ENCODE measurements at places on chromosomes 7 and 10. TPM values are rescaled to one million over a fixed set of nuclear protein-coding genes. Genes with fewer than 3 reads are reported as not detected.

LFNG gene
- total RNA-seq: 122 TPM

MSS51 gene
- 1.1 TPM for total RNA-seq

CPED1 gene
- 4.4 TPM for total RNA-seq

DNA sequence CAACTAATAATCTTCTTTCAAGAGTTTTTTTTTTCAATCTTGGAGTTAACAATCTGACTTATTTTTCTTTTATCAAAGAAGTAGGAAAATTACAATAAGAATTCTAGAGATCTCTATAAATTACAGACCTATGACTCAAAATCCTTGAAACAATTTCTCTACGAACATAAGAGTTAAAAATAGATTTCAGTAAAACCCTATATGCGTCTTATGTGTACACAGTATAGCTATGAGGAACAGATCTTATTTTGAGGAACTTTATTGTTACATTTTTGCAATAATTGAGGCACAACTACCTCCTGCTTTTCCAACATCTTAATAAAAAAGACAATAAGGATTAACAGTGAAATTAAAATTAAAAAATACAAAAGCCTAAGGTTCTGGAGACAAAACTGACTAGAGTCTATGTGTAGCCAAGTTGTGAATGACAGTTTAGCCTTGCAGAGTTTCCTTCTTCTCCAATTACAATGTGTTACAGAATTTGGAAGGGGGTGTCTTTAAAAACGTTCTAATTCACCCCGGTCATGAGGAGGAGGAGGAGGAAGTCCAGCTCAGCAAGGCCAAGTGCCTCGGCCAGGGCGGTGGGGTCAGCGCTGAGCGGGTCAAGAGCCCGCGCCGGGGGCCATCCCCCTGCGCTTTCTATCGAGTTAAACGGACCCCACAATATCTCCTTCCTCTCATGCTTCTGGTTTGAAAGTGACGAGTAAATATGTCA, 40.5 kb downstream of the AMZ1 start:
- DNase-seq: peak; percentile 74

DNA sequence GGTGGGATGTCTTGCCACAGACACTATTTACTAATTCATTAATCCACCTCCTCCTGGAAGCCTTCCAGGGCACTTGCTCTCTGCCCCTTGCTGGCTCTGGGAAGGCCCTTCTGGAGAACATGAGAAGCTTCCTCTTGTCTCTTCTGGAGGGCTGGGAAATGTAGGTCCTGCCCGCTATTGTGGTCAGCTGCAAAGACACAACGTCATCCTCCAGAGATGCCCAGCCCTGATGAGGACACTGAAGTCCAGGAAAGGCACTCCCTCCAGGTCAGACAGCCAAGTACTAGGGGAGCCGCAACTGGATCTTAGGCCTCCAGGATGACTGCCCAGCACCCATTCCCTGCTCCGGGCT, 9.6 kb upstream of the TACR2 start:
- no peak for DNase-seq

DNA sequence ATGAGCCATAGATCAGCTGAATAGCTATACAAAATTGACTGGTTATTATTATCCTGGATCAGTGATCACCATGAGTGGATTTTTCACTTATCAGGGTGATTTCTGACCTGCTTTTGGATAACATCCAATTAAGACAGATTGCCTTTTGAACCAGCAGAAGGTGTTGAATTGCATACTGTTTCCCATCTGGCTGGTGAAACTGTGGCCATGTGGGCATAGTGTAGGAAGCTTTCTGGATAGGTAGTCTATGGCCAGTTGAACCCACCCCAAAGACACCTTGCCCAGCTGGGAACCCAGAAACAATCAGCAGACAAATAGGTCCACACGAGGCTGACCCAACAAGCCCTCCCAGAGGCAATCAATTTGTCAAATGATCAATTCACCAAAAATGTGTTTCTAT, 29.3 kb downstream of the DNAJC12 start:
- DNase-seq: no peak

DNA sequence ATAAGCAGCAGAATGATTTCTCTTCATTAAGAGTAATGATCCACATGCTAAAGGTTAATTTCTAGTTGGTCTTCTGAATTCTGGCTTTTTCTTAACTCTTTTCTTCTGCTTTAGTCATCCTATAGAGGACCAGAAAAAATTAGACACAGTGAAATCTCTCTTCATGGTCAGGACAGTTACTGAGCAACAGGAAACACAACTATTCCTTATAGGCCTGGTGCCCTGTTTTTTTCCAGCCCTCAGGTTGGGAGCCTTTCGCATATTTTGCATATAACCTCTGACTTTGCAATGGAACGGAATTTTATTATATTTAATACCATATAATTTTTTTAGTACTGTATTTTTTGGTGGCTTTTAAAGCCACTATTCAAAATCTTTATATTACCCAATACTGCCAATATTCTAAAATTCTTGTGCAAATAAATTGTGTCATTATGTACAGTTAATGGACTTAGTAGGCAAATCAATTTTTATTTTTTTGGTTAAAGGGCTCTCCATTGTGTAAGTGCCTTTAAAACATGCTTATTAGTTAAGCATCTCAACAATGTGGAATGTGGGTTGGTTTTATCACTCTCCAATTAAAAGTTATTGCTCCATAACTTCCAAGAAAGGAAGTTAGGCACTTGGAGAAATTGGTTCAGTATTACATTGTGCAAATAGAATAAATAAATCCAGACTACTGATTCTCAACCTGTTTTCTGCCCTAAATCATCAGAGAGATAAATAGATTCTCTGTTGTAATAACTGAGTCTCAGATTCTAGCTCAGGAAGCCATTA, 22.5 kb downstream of the ARL4A start:
- DNase-seq: no peak

- DNase-seq: no peak
Observed at GRCh38 chr7:36015733-36016132, 137.3 kb upstream of the EEPD1 start.

DNA sequence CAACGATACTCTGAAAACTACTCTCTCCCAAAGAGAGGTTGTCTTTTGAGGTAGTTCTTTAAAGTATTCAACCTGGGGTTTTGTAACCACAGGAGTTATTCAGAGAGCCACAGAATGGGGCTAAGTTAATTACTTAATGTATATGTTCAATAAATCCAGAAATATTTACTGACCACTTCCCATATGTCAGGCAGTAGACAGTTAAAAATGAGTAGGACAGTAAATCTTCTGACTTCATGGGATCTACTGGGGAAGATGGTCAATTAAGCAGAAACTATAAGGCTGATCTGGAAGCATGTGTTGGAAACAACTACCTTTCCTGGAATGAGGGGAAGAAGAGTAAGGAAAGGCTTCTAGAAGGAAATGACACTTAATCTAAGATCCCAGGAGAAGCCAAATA, 167.7 kb downstream of the MAGI2 start:
- no peak for DNase-seq

GRCh38 chr10:16458166-16458955, 21.6 kb downstream of the PTER start:
- DNase-seq: no peak

DNA sequence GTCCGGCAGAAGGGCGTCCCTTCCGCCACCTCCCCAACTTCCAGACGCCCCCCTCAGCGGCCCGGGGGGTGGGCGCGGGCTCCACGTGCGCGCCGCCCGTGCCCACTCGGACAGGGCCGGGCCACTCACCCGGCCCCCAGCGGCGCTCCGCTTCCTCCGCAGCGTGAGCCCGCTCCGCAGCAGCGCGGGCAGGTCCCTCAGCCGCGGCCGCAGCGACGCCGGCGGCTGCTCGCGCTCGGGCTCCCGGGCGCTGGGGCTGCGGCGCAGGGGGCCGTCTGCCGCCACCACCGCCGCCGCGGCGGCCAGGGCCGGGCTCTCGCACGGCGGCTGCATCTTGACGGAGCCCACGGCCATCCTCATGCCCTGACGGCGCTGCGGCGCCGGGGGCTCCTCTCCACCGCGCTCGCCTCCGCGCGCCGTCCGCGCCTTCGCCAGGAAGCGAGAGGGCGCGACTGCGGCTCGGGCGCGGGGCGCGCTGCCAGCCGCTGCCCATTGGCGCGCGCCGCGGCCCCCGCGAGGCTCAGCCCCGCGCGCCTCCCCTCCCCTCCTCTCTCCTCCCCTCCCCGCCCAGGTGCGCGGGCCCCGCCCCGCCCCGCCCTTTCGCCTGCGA, at the start of gene RAPGEF5:
TSS of gene RAPGEF5 (minus strand) at position 454 of the 610 bp plus-strand sequence. CDS start at position 360, 94 bp downstream.
- DNase-seq: no peak

- no peak for DNase-seq
Observed at GRCh38 chr10:7350541-7351195, 60.2 kb downstream of the SFMBT2 start.

DNA sequence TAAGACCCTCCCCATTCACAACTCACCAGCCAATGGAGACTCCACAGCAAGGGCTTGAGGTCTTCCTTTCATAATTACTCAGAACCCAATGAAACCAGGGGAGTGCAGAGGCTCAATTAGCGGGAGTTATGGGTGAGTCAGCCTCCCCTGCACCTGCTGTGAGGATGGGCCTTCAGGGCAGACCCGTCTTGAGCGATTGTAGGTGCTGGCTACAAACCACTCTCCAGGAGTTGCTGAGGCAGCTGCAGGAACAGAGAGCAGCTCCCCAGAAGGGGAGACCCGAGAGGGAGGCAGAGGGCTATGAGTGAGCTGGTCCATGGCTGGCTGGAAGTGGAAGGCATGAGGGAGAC, 58.5 kb upstream of the SORCS3 start:
- DNase-seq: no peak

DNA sequence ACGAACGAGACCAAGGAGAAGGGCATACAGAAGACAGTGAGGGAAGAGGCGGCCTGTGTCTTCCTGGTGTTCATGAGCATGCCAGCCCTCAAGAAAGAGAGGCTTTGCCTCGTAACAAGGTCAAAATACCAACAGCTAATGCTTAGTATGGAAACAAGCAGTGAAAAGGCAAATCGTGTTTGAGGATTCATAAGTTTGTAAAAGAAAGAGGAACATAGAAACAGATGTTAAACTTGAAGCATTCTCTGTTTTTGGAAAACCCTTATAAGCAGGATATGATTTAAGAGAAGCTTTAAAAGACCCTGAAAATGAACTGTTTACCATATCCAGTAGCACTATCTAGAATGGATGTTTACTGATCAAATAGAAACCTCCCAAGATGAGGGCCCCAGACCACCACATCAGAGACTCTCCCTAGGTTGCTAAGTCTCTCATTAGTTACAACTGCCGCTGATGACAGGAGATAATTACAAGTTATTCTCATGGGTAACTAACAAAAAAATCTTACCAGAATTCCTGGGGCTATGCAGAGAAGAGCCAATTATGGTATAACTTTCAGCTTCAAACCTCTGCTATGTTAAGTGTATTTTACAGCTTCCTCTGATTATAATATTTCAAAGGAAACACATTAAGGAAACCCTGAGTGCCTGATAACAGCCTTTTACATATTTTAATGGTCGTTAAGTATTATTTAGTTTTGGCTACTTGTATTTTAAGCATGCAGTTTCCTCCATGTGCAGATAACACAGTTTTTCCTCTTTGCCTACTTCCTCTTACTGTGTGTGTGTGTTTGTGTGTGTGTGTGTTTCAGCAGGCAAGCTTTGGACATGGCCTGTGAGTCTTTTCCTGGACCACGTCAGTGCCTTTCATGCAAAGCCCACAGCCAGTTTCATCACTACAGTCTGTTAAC, 17.9 kb downstream of the JCAD start:
- DNase-seq: no peak
